Gastrocnemius medialis (tissue), 4 donors: ENCODE measurements at places on chromosomes 12 and 14. TPM values are rescaled to one million over a fixed set of nuclear protein-coding genes. Genes with fewer than 3 reads are reported as not detected.

The PRH2 gene
- total RNA-seq = not detected

The SMCO2 gene
- total RNA-seq = not detected

The FOXG1 gene
- not detected for total RNA-seq

The KLHL33 gene
- total RNA-seq = 4.7 TPM

The VEZT gene
- total RNA-seq = 131 TPM

The DERA gene
- 37.2 TPM for total RNA-seq

The GON7 gene
- total RNA-seq = 17.9 TPM

The OVCH1 gene
- total RNA-seq = not detected
